ENCODE measurements at places on chromosomes 12 and 14.

DNA sequence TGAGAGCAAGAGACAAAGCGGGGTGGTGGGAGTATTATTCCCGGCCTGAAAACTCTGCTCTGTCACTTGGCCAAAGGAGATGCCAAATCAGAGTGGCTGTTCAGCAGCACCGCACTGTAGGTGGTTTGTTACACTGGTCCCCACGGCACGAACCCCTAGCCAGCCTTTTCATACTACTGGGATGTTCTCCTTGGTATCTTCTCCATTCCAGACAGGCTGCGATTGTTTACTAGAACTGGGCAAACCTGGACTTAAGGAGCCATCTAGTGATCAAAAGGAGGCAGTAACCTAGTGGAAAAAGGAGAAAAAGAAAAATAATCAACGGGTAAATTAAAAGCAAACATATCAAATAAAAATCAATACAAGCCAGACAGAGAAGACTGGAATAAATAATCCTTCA, 58.9 kb upstream of the TMTC2 start:
- no peak for DNase-seq

DNA sequence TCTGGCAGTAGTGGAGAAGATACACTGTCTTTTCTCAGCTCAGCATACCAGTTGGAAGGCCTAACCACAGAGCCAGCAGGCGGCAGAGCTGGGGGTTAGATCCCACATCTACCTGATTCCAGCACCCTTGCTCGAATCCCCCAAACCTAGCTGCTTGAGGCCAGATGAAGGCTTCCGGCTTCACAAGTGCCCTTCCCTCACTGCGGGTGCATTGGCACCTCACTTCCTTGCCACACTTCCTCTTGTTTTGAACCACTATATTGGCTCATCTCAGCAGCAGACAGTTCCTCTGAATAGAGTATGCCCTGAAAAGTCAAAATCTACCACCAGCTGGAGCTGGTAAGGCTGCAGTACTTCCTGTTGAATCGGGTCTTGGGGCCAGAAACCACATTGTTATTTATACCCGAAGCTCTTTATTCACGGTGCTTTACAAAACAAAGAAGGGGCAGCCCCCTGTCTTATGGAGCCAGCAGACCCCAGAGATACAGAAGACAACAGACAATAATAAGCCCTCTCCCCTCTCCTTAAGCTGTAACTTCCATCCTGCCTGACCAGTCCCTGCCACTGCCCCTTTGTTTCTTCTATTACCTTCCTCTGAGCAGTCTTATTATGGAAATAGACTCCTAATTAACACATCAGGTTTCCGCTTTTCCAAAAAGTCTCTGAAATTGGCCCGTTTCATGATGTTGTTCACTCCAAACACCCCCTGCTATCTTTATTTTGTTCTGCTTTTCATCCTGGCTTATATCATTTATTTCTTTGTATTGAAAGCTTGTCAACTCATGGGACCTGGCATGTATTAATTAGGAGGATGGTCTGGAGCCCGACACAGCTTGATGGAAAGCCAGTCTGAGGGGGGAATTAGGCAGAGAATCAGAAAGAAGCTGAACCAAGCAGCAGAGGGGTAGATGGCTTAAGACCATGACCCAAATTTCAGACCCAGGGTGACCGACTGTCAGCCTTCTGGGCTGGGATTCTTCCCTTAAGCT, 233.5 kb downstream of the EFCAB11 start:
- no peak for DNase-seq

DNA sequence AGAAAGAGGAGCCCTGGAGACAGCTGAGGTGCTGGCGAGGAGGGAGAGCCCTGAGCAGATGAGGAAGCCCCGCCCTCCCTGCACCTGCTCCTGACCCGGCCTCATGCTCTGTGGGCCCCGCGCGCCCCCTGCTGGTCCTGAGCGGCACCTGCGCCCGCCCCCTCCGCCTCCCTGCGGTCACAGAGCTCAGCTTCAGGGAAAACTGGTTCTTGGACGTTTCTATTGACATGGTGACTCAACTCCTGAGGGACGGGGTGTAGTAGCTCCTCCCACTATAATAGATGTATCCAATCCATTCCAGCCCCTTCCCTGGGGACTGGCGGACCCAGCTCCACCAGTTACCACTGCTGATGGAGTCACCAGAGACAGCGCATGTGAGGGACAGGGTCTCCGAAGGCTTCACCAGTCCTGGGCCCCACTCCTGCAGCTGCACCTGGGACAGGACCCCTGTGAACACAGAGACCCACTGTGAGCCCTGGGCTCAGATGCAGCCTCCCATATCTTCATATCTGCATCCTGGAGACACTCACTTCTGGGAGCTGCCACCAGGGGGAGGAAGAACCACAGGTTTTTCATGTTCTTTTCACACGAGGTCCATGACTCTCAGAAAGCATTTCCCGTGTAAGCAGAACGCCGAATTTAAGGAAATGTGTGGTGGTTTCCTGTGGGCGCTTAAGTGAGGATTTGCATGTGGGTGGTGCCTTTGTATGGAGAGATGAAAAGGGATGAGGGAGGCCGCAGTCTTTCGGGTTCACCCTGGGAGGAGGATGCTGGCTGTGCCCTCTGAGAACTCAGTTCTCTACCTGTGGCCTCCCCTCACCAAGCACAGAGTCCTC, 1346.4 kb downstream of the TMEM121 start:
- DNase-seq, result no peak

DNA sequence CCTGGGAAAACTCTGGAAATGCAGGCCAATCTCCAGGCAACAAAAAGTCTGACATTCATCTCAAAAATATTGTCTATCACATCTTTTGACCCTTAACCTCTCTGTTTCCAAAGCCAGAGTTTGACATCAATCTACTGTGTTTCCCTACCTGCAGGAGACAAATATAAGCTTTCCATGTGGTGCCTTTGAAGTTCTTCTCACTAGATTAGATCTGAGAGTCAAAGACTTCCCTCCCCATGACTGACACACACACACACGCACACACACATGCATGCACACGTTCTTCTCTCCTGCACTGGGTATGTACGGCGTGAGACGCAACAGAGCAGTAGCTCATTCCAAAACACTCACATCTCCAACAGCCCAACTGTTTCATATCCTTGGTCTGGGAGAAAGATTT, 8.1 kb upstream of the ITPR2 start:
- DNase-seq, result no peak

DNA sequence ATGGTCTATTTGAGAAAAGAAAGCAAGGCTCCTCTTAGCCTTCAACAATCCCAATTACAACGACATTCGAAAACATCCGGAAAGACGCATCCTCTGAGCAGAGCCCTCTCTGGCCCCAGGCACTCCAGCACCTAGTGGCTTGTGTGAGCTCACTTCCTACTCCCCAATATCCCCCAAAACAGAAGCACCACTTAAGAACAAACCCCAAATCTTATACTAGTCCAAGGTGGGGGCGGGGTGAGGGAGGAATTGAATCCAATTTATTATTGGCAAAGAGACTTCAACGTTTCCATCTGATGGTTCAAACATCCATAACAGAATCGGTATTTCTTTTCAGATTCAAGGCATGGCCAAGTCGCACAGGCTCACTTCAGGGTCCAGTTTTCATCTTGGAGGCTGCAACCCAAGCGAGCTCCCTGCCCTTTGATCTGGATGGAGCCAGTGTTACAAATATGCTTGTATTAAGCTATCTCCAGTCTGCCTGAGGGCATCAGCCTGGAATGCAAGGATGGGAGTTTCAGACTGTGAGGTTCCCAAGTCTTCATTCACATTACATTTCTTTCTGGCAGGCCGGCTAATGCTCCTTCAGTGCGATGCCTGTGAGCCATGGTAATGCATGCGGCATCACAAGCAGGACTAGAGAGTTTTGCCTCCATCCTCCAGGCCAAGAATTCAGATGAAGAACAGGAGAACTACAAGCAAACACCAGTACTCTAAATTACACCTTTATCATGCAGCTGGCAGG, 132.5 kb upstream of the FOXN3 start:
- no peak for DNase-seq

DNA sequence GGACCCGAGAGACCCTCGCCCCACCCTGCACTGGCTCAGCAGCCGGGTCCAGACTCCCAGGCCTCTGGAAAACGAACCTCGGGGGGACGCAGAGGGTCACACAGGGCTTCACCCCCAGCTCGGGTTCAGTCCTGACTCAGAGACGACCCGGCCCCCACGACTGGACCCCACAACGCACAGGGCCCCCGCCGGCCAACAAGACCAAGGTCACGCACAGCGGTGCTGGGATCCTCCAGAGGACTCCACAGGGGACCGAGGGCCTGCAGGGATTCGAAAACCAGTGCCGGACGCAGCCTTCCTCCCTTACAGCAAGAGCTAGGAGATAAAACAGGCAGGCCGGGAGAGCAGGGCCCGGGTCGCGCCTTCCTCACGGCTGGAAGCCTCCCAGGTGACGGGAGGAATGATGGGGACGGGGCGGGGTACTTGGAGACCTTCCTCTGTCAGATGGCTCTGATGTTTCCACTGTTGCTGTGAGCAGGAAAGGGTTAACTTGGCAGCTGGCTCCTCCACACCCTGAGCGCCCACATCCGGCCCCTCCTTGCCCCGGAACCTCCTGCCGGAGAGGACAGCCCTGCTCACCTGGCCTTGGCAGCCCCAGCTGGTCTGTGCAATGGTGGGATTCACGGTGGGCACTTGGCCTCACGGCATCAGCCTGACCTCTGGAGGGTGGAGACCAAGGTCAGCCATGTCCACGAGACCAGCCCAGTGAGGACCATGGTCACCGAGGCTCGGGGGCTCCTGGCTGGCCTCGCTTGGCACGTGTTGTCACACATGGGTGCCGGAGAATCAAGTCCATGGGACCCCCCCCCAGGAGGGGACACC, 46.2 kb downstream of the GALNT9 start:
- no peak for DNase-seq

DNA sequence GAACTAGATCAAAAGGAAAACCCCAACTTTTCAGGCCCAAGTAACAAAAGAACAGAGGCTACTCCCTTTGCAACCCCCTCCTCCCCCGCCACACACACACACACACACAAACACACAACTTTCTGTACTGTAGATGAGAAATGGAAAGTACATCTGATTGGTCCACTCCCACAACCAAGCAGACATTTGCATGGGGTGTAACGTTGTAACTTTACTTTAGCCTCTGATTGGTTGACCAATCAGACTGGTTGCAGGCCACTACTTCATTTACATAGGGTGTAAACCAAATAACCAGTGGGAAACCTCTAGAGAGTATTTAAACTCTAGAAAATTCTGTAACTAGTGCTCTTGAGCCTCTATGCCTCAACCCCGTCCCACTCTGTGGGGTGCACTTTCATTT, 425.5 kb downstream of the GXYLT1 start:
- DNase-seq, result no peak

DNA sequence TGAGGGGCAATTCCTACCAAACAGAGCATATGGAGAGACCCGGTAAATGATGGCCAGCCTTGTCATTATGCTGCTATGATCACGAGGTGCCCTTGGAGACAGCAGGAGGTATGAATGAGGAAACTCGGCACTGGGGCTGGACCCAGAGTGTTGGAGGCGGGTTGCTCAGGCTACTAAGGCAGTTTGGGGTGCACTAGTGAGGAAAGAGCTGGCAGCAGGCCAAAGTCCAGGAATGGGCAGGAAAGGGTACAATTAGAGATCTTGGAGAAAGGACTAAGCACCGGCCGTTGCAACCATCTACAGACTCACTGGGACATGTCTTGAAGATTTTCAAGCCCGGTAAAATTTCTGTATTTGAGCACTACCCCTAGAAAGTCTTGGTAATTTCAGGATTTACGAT, 54.3 kb downstream of the CD9 start:
- DNase-seq, result no peak
